ENCODE measurements at places on chromosomes 6 and 20.

- no peak for DNase-seq
Observed at GRCh38 chr6:131736003-131736596, 25.3 kb upstream of the CTAGE9 start.

DNA sequence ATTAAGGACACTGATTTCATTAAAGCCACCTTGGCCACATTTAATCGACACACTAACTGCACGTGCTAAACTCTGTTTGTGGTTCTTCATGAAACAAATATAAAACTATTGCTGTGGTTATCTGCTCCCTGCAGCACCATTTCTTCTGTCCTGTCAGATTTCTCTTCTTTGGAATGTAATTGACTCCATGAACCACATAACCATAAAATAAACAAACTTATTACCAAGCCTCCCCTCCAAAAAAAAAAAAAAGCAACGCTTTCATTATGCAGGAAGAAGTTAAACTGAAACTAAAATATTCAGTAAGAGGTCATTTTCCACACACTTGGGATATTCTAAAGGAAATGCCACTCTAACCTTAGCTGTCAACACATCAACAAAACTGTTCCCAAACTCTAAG, 319.1 kb upstream of the NT5E start:
- DNase-seq = no peak

DNA sequence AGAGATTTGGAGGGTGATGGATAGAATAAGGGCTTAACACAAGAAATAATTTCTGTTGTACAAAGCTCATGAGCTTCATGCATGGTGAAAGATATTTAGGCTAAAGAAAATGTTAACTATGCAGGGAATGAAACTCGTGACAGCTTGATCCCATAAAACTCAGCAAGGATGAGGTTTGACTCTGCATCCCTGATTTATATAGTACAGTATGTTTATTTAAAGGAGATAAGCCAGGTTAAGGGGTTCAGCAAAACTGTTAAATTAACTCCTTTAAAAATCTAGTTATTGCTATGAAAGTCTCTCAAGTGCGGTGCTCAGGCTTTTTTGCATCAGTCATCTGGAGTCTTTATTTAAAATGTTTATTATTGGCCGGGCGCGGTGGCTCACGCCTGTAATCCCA, 326.4 kb downstream of the LAMA2 start:
- DNase-seq = no peak

GRCh38 chr6:160273750-160274149, 15.1 kb upstream of the SLC22A2 start:
- DNase-seq = no peak

GRCh38 chr6:25991785-25992412, 29.3 kb downstream of the TRIM38 start:
- DNase-seq = peak; percentile 67

GRCh38 chr6:156867121-156867520, 89.9 kb downstream of the ARID1B start:
- DNase-seq = no peak

All from bone marrow (tissue), 2 donors.